ENCODE measurements at places on chromosomes 7 and 10. TPM values are rescaled to one million over a fixed set of nuclear protein-coding genes. Genes with fewer than 3 reads are reported as not detected.

NPY gene
- not detected for total RNA-seq

PTPRZ1 gene
- not detected for total RNA-seq

OPN4 gene
- 0.17 TPM for total RNA-seq

GIMAP4 gene
- total RNA-seq = not detected

LMBR1 gene
- 75.3 TPM for total RNA-seq

CLCN1 gene
- total RNA-seq = not detected

THSD7A gene
- total RNA-seq = 0.20 TPM

ANKMY2 gene
- total RNA-seq = 35.9 TPM

PRSS37 gene
- total RNA-seq = not detected

STEAP1 gene
- not detected for total RNA-seq

ACSM6 gene
- not detected for total RNA-seq

CELF2 gene
- 0.10 TPM for total RNA-seq

PAPOLB gene
- not detected for total RNA-seq

BMPER gene
- not detected for total RNA-seq

MMD2 gene
- total RNA-seq = not detected

OR13A1 gene
- not detected for total RNA-seq

METTL27 gene
- total RNA-seq = 71.8 TPM

TRIM50 gene
- not detected for total RNA-seq

BRAF gene
- 6.5 TPM for total RNA-seq

TMEM196 gene
- total RNA-seq = not detected

CRTAC1 gene
- not detected for total RNA-seq

SPDYE11 gene
- not detected for total RNA-seq

CPVL gene
- total RNA-seq = not detected

PDZD7 gene
- total RNA-seq = 5.3 TPM

HBP1 gene
- total RNA-seq = 47.3 TPM

ERVW-1 gene
- not detected for total RNA-seq

GPNMB gene
- 33.1 TPM for total RNA-seq

CFAP70 gene
- 0.78 TPM for total RNA-seq

HMX3 gene
- not detected for total RNA-seq

SPDYE5 gene
- not detected for total RNA-seq

SLC39A12 gene
- not detected for total RNA-seq

PDAP1 gene
- total RNA-seq = 144 TPM

CYP3A7 gene
- not detected for total RNA-seq

CFTR gene
- total RNA-seq = not detected

MKI67 gene
- 10.5 TPM for total RNA-seq

ALOX5 gene
- 2.1 TPM for total RNA-seq

NPSR1 gene
- not detected for total RNA-seq

TMEM229A gene
- total RNA-seq = not detected

CPED1 gene
- total RNA-seq = not detected

GSTO2 gene
- total RNA-seq = 15.1 TPM

NYAP1 gene
- total RNA-seq = 3.6 TPM

FZD1 gene
- total RNA-seq = 5.2 TPM

BTBD16 gene
- 0.88 TPM for total RNA-seq

PKD2L1 gene
- not detected for total RNA-seq

NKX1-2 gene
- total RNA-seq = not detected

KDM7A gene
- total RNA-seq = 0.17 TPM

CDK14 gene
- total RNA-seq = 10.4 TPM

HTR5A gene
- not detected for total RNA-seq

C10orf67 gene
- 0.14 TPM for total RNA-seq

PPP1R9A gene
- 10.8 TPM for total RNA-seq

UPK3B gene
- 2.5 TPM for total RNA-seq
